ENCODE measurements at places on chromosomes 4 and X. TPM values are rescaled to one million over a fixed set of nuclear protein-coding genes. Genes with fewer than 3 reads are reported as not detected.

GRCh38 chrX:44303119-44303518 lies 40.4 kb downstream of the EFHC2 start:
- no peak for DNase-seq

DNA sequence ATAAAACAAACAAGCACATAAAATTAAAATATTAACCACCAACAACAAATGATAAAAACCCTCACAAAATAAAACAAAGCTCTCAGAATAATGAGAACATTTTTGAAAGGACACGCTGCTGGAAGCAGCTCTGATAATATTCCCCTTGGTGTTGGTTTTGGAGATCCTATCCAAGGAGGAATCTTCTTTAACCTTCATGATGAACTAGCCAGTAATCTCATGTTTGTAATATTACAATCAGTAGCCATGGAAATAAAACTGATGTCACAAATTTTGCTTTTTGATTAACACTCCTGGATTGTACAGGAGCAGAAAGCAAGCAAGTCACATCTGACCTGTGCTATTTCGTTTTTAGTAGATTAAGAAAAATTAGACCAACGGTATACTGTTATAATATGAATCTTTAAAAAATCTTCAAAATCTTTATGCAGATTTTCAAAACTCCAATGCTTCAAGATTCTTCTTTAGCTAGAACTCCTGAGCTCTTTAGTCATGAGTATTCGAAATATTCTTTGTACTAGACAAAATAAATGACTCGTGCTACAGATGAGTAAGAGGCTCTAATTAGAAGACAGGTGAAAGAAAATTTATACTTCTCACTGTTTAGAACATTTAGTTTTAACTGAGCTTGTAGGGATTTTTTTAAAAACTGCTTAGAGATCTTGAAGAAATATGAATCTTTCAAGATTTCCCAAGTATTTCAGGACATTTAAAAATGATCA lies 154.1 kb downstream of the RASL11B start:
- no peak for DNase-seq

- no peak for DNase-seq
Measured at GRCh38 chr4:138892483-138893407, 122.8 kb upstream of the NOCT start.

- no peak for DNase-seq
Measured at GRCh38 chrX:142186103-142186502, 19.0 kb downstream of the MAGEC2 start.

GRCh38 chr4:4855301-4856070 lies 4.0 kb upstream of the MSX1 start:
- no peak for DNase-seq

- no peak for DNase-seq
Measured at GRCh38 chr4:147492761-147493160, 11.9 kb downstream of the EDNRA start.

GRCh38 chrX:1316527-1316926 lies 20.1 kb upstream of the IL3RA start:
- DNase-seq, result no peak

The DAPP1 gene
- 13.8 TPM for polyA plus RNA-seq

Data from immature natural killer cell (primary cell).